ENCODE measurements at places on chromosomes 16 and 17.
A peak's percentile ranks its signal among the peaks of the same experiment; 100 is the strongest.

GRCh38 chr16:86575754-86576557 is 2.4 kb upstream of the FOXL1 start:
- DNase-seq = peak; percentile 42

- DNase-seq = no peak
These were observed 6.2 kb downstream of the N4BP1 start for GRCh38 chr16:48603647-48604376.

GRCh38 chr17:64066716-64067115 is 46.3 kb upstream of the ICAM2 start:
- no peak for DNase-seq

- DNase-seq = peak; percentile 91
These were observed 115.6 kb downstream of the CCDC182 start for GRCh38 chr17:57629470-57629869.

DNA sequence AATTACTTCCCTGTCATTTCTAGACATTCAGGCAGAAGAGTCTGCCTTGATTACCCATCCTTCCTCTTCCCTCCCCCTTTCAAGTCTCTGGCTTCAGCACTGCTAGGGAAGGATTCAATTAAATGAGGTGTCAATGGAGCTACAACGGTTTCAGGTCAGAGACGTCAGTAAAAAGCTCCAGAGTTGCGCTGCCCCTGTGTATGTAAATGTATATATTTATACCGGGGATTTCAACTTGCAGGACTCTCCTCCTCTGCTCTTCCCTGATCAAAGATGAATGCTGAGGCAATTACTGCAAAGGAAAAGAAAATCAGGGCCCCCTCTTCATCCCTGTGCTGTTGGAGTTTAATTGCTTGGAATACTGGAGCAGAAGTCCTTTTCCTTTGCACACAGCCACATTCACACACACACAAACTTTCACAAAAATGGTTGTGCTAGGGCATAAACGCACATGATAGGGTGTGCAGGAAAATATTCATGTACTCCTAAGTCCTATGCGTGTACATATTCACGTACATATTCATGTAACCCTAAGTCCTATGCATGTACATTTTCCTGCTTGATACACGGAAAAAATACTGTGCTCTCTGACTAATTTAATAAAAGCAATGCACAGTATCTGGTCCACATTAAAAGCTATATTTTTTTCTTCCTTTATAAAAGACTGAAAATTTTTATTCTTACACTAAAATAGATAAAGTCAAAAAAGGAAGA is 129.7 kb upstream of the PMFBP1 start:
- no peak for DNase-seq

DNA sequence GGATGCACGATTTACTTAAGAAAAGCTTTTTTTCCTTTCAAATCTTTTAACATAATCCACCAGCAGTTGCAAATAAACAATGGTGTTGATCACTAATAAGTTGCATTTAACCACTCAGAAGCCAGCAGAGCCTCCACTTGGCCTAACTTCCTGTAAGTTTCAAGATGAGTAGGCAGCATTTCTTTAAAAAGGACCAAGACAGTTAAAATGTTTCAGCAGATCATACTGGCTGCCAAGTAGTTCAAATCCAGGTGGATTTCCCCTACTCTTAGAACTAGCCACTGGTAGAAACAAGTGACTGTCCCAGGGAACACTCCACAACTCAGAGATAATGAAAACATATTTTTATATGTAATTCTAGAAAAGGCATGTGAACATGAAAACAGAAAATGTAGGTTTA is 17.0 kb upstream of the RFFL start:
- peak; percentile 45 for DNase-seq

- DNase-seq = peak; percentile 14
These were observed 8.4 kb upstream of the SPDYE4 start for GRCh38 chr17:8766731-8767130.

DNA sequence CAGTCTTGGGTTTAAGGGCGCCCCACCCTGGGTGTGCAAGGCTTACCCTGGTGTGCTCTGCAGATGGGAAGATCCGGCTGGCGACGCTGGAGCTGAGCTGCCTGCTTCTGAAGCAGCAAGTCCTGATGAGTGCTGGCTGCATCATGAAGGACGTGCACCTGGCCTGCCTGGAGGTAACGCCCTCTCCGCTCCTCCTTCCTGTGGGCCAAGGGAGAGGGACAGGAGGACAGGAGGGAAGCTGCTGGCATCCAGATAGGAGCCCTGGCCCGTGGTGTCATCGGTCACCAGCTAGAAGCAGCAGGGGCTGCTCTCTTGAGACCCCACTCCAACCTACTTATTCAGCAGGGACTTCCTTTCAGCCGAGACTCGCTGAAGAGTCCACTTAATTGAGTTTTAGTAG is 97.8 kb downstream of the CLEC16A start:
- DNase-seq = no peak

DNA sequence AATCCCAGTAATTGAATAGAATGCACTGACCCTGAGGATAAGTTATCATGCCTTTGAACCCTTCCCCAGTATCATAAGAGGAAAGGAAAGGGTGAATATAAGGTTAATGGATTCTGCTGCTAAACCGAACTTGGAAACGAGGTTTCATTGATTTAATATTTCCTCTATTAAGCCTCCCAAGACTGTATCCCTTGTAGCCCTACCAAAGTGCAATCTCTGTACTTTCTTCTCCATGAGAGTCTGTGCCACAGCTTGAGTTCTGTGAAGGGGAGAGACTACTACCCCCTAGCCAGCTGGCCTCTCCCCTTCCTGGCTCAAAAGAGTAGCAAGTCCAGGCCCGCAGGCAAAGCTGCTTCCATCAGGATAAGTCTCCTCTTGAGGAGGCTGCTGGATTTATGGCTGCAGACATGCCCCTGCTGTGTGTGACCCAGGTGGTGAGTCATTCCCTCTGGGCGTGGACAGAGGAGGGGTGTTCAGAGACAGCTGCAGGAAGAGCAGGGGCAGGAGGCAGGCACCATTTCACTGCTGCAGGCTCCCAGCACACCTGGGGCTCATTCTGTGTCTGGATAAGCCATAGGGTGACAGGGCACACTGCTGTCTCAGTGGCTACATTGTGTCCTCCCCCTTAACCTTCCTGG is 58.4 kb downstream of the TOM1L2 start:
- DNase-seq = peak; percentile 38

GRCh38 chr17:73481676-73482075 is 162.6 kb downstream of the SDK2 start:
- no peak for DNase-seq

DNA sequence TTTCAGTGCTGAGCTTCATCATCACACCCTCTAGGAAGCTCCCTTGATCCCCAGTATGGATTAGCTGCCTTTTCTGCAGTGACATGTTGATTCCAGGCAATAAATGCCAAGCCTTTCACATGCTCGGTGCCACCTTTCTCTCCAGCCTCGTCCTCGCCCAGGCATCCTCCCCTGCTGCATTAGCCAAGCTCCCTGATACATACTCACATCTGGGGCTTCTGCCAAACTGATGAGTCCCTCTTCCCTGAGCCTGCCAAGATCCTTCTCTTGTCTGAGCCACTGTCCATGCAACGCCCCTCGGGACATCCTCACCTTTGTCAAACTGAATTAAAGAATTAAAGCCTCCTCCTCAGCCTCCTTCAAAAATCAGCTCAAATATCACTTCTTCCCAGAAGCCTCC is 538.5 kb upstream of the CDH11 start:
- no peak for DNase-seq

- DNase-seq = no peak
These were observed 221.8 kb upstream of the CDH5 start for GRCh38 chr16:66144641-66145040.

- DNase-seq = no peak
These were observed 3.1 kb downstream of the SEPTIN1 start for GRCh38 chr16:30379158-30379783.

DNA sequence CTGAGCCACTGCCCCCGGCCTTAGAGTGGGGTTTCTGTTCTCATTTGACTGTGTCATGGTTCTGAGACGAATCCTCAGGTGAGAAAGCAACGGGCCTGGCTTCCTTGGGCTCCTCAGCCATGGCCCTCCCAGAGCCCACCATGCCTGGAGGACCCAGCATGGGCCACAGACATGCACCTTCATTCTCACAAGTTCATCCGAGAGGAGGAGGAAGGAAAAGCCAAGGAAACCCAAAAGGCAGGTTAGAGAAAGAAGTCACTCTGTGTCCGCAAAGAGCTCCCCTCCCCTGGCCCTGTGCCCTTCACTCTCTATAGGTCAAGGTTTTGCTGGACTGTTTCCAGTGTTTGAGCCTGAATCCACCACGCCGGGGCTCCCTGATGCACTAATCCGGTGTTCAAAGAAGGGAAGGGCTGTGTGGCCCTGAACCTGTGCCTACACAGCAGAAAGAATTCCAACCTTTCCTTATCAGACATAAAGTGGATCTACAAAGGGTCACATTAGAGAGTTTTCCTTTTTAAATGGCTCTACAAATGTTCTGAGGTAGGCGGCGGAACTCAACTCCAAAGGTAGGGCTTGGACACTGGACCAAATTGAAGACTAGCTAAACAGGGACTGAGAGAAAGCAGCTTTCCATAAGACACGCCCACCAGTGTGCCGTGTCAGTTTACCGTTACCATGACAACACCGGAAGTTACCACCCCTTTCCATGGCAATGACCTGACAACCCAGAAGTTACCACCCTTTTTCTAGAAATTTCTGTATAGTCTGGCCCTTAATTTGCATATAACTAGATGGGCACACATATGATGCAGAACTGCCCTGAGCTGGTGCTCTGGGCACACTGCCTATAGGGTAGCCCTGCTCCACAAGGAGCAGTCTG is 15.9 kb upstream of the PECAM1 start:
- peak; percentile 77 for DNase-seq

DNA sequence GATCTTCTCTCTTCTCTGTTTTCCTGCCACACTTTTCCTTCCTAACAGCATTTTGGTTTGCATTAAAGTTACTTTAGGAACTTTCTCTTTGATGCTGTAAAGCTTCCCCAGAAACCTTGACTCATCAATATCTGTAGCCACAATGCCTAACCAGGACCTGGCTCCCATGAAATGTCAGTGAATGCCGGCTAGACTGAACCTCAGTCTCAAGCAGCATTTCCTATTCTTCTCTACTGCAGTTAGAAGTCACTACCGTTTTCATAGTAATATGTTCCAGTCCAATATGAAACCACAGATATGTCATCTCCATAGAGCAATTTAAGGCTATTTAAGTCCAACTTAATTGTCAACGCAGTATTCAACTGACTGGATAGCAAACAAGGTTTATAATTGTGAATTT is 28.9 kb downstream of the ITFG1 start:
- DNase-seq = no peak

GRCh38 chr17:16980813-16981731 is 9.2 kb upstream of the TNFRSF13B start:
- DNase-seq = no peak

- no peak for DNase-seq
These were observed 57.9 kb downstream of the SDK2 start for GRCh38 chr17:73586275-73586832.

- peak; percentile 38 for DNase-seq
These were observed 5.4 kb downstream of the MYO1C start for GRCh38 chr17:1486802-1487695.

GRCh38 chr17:82900741-82901140 is 60.9 kb upstream of the ZNF750 start:
- no peak for DNase-seq

DNA sequence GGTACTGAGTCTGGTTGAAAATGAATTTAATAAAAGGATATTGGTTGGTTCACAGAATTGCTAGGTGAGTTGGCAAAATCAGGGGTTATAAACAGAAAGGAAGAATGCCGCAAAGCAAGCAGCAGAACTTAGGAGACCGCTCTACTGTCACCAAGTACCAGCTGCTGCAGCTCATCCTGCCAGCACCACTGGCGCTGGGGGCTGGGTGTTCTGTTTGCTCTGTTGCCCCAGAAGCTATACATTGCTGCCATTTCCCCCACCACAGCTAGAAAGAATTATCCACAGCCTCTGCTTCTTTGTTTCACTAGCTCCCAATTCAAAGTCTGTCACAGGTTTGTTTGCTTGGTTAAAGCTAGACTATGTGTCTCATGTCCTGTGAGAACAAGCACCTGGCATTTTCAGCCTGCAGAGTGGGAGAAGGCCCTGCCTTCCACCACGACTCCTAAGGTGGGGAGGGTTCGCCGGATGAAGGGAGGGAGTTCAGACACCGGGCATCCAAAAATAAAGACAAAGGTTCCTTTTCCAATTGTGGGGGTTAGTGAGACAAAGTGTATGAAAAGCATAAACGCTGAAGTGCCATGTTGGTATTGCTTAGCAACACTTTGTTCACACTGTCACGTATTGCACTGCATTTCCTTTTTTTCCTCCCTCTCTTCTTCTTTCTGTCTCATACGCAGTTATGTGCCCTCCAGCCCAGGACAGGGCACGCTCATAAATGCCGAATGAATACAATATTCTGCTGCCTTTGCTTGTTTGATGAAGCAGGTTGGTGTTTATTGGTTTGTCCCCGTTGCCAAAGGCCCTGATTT is 9.6 kb upstream of the CPD start:
- peak; percentile 45 for DNase-seq

GRCh38 chr17:14737984-14738651 is 437.2 kb downstream of the HS3ST3B1 start:
- DNase-seq = peak; percentile 99

DNA sequence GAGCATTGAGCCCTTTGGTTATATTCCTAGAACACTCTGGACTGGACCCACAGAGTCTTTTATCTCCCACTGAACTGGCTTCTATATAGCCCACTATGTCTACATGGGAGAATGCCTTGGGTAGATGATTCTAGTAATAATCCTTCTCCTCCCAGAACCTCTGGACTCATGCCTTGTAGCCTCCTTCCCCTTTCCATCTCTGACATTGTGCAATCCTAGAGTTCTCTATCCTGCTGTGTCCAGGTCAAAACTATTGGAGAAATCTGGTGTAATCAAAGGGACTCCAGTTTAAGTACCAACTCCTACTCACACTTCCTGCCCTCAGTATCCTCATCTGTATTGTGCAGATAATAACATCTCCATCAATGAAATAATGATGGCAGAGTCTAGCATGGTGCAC is 9.1 kb downstream of the RCVRN start:
- DNase-seq = peak; percentile 25

DNA sequence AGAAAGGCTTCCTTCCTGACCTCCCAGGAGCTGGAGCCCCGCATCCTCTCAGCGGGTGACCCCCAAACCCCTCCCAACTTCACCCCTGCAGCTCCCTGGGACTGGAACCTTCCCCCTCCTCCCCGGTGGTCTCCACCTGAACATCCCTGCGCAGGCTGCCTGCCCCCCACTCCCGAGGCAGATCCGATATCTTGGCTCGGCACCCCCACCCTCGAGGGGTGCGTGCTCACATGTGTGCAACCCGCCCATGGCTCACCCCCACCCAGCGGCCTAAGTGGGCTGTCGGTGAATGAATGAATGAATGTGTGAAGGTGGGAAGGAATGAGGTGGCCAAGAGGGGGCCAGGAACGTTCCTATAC is 39.7 kb downstream of the SLC7A5 start:
- no peak for DNase-seq

GRCh38 chr16:66434619-66435430 is 7.7 kb downstream of the BEAN1 start:
- no peak for DNase-seq

- DNase-seq = peak; percentile 52
These were observed 551 bp downstream of the WDR81 start for GRCh38 chr17:1724869-1725641.

GRCh38 chr16:67881621-67882161 is 3.0 kb upstream of the NRN1L start:
- DNase-seq = no peak
